ENCODE measurements at places on chromosomes 7 and 10.

GRCh38 chr7:156897673-156898072, 4.7 kb upstream of the LMBR1 start:
- DNase-seq = no peak

GRCh38 chr7:18703685-18704084, 208.1 kb downstream of the HDAC9 start:
- DNase-seq = no peak

DNA sequence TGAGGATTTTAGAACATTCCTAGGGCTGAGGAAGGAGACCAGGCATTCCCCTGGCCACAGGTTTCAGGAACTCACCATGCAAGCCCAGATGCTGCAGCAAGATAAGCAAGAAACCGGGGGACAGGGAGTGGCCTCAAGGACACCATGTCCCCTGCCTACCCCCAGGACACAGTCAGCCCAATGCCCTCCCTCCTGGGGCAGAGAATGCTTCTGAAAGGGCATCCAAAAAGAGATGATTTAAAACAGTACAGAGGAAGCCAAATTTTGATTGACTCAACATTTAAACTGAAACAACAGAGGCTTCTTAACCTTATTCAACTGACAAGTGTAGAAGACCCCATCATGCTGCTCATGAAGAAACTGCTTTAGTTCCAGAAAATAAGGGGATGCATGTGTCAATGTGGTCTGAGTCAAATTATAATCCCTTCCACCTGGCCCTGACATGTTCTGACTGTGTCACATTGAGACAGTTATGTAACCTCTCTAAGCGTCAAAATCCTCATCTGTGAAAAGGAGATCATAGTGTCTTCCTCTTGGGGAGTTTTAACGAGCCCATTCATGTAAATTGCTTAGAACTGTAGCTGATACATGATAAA, 60.0 kb downstream of the ICA1 start:
- no peak for DNase-seq

GRCh38 chr7:132155715-132156114, 420.6 kb downstream of the PLXNA4 start:
- no peak for DNase-seq

DNA sequence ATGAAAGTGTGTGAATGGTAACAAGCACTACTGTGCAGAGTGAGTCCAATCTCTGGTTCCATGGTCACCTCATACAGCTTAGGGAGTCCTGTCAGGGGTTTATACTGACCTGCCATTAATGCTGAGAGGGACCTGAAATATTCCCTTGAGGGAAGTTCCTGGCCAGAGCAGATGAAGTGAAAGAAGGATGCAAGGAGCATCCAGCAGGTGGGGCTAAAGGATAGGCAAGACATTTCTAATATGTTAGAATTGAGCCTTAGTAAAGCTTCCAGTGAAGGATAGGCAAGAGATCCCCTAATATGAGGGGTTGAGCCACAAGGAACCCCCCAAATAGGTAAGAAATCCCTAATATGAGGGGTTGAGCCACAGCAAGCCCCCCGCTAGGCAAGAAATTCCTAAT, 25.5 kb upstream of the FAM221A start:
- DNase-seq = no peak

GRCh38 chr10:10045765-10046028, 972.0 kb upstream of the CELF2 start:
- DNase-seq = no peak

GRCh38 chr7:32762925-32763293, 128.7 kb downstream of the KBTBD2 start:
- DNase-seq = no peak

- no peak for DNase-seq
Observed at GRCh38 chr7:140036224-140036962, 26.4 kb downstream of the PARP12 start.

GRCh38 chr7:14691597-14692203, 210.9 kb downstream of the DGKB start:
- DNase-seq = peak; percentile 19

DNA sequence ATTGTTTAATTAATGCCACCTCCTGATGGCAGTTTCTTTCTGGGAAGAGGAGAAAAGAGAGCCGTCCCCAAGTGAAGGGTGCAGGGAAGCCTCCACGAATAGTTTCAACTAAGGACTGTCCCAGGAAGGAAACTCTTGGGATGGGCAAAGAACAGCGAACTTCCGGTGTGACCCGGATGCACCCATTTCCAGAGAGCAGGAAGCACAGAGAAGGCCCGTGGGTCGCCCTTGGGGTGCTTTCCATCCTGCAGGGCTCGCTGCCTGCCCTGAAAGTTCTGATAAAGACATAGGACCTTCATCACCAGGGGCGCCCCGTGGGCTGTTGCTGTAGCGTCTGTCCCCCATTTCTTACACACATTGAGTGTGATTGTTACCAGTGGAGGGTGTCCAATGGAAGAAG, 27.0 kb downstream of the GTF2I start:
- DNase-seq = no peak

DNA sequence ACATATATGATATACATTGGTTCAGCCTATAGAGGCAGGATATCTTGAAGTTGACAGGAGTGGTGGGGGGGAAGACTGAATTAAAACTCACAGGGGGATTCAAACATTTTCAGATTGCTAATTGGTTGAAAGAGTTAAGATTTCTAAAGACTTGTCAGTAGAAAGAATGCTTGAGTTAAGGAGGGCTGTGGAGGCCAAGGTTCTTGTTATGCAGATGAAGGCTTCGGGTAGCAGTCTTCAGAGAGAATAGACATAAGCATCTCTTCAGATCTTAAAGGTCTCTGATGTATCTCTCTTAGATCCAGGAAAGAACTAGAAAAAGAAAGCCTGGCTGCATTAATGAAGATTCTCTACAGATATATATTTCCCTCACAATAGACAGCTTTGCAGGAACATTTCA, 209.8 kb upstream of the SEMA3D start:
- no peak for DNase-seq

- no peak for DNase-seq
Observed at GRCh38 chr7:128154504-128154903, 86.6 kb upstream of the LEP start.

DNA sequence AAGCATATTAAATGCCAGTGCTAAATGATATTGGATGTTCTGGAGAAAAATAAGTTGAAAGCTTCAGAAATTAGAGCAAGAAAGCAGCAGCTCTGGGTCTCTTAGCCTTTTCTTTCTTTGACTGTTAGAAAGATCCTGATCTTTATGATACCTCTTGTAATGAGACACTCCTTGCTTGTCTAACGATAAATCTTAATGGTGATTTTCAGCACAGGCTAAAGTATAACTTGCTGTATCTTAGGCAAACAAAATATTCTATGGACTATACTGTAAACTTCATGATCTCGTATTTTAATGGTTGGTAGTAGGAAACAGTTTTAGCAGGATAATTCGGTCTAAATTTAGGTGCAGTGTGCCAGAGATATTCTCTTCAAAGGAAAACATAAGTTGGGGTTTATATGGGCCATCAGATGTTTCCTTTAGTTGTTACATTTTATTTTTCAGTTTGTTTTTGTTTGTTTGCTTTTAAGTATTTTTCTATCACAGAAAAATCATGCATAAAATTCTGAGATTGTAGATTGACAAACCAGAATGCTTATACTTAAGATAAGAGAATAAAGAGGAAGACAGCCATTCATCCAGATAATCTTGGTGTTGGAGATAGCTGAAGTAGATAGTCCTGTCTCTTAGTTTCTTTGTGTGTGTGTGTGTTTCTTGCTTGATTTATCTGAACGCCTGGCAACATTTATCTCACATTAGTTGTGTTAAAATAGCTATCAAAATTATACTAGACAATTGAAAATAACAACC, 4.7 kb downstream of the CASD1 start:
- DNase-seq = no peak

- no peak for DNase-seq
Observed at GRCh38 chr7:40979296-40979695, 723.6 kb downstream of the INHBA start.

DNA sequence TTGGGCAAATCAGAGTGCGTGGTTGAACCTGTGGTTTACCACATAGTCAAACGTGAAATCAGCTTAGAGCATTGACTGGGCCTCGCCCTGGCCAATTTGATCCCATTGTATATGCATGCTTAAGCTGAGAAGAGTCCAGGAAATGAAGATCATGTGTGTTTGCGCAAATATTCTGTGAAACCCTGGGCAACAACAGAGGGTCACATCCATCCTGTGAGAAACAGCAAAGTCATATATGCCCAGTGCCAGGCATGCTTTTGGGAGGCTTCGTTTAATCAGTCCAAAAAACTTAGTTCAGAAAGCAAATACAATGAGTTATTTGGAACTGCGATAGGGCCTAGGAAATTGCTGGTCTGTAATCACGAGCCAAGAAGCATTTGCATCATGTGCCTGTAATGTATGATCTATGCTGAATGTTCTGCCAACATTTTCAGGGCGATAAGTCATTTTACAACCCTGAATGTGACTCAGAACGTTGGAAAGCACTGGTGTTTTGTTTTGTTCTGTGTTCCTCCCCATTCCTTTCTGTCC, 412.1 kb upstream of the CELF2 start:
- no peak for DNase-seq

DNA sequence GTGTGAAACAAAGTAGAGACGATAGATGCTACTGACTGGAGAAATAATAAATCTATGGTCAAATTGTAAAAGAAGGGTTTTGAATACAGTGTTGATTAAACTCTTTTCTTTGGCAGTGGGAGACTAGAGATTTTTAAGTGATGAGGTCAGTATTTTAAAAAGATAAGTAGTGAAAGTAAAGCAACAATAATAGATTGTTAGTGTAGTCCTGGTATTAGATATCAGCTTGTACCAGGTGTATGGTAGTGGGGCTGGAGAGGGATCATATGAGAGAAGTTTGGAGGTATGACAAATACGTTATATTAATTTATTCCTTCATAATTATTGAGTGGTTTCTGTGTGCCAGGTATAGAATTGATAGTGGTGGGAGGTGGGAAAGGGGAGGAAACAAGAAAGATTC, 25.2 kb downstream of the PHTF2 start:
- no peak for DNase-seq

GRCh38 chr7:119197877-119198527, 973.5 kb downstream of the ANKRD7 start:
- no peak for DNase-seq

- DNase-seq = no peak
Observed at GRCh38 chr7:14752301-14752700, 150.2 kb downstream of the DGKB start.

GRCh38 chr10:112565434-112566053, 118.5 kb downstream of the VTI1A start:
- DNase-seq = no peak

- DNase-seq = no peak
Observed at GRCh38 chr7:148210804-148211325, 379.7 kb upstream of the C7orf33 start.

GRCh38 chr10:94456942-94457341, 54.6 kb downstream of the TBC1D12 start:
- no peak for DNase-seq

DNA sequence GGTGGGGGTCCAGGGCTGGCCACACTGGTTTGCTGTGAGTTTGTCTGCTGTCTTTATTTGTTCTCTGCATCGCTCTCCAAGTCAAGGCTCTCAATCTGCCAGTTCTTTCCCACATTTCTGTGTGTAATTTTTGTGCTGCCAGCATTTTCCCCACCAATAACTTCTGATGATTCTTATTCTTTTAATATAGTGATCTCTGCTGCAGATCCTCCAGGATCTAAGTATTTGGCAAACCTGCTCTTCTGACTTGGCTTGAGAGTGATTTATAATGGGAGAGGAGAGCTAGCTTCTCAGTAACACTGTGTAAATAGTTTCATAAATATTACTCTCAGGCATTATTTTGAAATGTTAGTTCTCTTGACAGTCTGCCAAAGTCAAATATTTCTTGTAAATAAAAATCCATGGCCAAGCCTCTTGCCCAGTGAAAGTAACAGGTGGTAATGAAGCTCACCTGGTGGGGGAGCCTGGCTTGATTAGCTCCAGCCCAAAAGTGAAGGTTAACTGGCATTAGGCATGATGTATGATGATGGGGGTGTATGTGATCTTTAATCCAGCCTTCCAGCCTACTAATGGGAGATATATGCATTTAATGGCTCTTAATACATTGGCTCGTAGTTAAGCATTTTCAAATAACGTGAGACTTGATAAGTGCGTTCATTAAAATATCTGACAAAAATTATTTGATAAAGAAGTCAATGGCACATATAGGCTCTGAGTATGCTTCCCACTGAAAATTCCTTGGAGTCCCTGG, 1055.9 kb downstream of the KCNMA1 start:
- DNase-seq = no peak

DNA sequence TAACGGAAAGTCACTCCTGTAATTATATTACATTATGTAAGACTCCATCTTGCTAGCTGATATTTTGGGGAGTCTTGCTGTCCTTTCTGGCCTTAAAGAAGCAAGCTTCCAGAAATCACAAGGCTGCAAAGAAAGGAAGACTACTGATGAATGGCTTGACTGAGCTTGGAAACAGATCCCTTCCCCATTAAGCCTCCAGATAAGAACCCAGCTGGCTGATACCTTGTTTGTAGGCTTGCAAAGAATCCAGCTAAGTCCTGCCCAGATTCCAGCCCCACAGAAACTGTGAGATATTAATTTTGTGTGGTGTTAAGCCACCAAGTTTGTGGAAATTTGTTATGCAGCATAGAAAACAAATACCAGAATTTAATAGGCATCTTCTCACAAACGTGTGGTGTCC, 49.9 kb upstream of the TMEM106B start:
- no peak for DNase-seq
